Urinary bladder (tissue), 4 donors: ENCODE measurements at places on chromosomes 4 and X. TPM values are rescaled to one million over a fixed set of nuclear protein-coding genes. Genes with fewer than 3 reads are reported as not detected.

DNA sequence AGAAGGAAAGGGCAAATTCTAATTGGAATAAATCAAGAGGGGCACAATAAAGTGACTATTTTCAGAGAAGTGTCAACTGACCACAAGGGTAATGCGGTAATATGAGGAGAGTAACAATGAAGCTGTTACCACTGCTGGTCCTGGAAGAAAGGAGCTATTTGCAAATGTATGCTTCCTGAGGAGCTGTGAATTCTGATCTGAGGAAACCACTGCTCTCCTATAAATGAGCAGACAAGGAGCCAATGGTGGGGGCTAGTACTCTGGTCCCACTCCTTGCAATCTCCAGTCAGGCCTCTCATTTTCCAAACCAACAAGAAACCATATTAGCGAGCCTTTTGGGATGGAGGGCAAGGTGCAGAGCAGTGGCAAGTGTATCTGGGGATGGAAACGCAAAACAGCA is 770.2 kb downstream of the FSTL5 start:
- no peak for DNase-seq

GRCh38 chr4:165758086-165758485 is 115.0 kb upstream of the TLL1 start:
- no peak for DNase-seq

The C4orf54 gene
- 10.1 TPM for total RNA-seq

DNA sequence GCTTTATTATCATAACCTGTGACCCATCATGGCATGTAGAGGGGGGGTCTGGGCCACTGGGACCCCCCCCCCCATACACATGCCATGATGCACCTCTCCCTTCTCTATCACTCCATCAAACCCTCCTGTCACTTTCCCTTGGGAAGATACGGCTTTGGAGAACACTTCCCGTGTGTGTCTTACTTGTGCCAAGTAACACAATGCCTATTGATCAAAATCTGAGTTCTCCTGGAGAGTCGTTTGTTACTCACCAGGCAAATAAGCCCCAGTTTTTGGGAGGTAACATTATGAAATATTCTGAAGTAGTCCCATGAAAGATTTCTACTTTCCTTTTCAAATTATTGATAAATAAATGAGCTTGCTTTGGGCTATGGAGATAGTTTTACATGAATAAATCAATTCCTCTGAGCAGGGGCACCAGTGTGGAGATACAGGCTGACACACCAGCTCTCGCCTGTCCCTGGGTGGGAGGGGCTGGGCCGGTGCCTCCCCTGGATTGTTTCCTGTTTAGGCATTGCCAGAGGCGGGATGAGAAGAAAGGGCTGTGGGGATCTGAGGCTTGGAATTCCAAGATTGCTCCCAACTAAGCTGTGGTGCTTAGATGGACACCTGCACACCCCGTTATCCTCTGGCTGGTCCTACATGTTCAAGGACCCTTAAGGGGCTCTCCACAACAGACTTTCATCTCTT is 63.2 kb upstream of the WWC2 start:
- no peak for DNase-seq

DNA sequence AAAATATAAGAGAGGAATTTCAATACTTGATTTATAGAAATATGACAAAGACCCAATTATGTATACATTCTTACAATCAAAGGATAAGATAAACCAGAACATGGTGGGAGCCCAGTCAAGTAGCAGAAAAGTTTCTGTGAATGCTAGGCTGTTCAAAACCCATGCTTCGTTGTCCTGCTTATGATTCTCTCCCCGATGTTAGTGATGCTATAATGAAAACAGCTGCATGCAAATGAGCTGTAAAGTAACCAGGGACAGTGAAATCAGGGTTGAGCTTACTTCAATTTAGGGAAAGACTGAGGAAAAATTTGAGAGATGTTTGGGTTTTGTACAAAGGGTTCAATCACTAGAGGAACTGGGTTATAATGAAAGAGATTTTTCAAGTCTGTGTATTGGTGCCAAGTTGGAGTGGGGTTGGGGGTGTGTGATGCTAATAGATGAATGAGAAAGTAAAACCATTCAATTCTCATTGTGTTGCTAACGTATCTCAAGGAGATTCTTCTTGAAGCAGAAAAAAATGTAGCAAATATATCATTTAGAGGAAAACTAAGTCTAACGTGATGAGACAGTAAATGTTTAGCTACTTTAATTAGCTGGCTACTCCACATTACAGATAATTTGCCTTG is 59.3 kb upstream of the PPP1R2C start:
- no peak for DNase-seq

The S100P gene
- 88.9 TPM for total RNA-seq

DNA sequence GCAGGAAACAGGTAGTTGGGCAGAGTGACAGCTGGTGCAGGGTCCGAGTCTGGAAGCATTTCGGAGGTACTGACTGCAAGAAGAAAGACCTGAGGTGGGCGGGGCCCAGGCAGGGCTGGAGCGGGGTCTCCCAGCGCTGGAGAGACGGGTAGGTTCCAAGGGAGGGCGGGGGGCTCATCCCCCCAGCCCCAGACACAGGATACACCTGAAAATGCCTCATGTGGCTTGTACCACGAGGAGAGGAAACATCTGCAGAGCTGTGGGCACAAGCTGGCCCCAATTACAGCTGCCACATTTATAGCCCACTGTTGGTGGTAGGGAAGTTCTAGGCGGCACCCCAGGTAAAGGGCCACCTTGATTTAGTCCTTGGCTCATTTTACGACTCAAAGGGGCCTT is 38.0 kb downstream of the ELF4 start:
- DNase-seq = no peak

- DNase-seq = no peak
Observed at GRCh38 chr4:185634066-185634652, 98.9 kb upstream of the PDLIM3 start.

The GLRA2 gene
- 1.6 TPM for total RNA-seq

- DNase-seq = no peak
Observed at GRCh38 chrX:22314211-22314610, 41.5 kb downstream of the CBLL2 start.

The SLC7A11 gene
- 1.2 TPM for total RNA-seq

DNA sequence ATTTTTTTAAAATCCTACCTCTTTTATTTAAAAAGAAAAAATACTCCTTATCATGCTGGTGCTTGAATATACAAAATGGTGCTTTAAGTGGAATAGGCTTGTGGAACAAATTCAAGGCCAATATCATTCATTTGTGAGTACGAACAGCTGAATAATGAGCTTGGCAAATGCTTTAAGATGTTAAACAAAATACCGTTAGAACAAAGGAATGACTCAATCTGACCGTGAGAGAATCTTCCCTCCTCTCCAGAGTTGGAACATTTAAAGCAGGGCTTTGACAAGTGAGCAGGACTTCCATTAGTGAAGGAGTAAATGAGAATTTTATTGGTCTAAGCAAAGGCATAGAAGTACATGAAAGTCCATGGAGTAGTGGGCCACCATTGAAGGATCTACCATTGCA is 74.5 kb downstream of the DCLK2 start:
- no peak for DNase-seq

The DCLK2 gene
- total RNA-seq = 22.2 TPM

DNA sequence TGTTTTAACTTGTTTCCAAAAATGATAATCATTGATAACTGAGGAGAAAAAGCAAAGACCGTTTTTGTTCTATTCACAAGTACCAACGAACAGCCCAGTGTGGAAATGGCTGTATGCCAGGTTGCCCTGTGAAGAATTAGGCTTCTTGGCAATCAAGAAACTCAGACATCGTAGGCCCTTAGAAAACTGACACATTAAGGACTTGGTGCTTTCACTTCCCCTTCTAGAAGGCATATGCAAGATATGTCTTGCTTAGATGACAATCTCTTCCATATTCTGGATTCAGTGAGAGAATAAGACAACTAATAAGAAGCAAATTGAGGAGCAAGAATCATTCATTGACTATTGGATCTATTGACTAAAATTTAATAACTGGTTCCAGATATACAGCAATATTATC is 56.6 kb downstream of the ANAPC10 start:
- no peak for DNase-seq
